NCI-H446 (cell line): ENCODE measurements at places on chromosomes 13 and 19.
A peak's percentile ranks its signal among the peaks of the same experiment; 100 is the strongest.

GRCh38 chr13:102854675-102855074, 8.8 kb downstream of the ERCC5 start:
- DNase-seq = no peak

DNA sequence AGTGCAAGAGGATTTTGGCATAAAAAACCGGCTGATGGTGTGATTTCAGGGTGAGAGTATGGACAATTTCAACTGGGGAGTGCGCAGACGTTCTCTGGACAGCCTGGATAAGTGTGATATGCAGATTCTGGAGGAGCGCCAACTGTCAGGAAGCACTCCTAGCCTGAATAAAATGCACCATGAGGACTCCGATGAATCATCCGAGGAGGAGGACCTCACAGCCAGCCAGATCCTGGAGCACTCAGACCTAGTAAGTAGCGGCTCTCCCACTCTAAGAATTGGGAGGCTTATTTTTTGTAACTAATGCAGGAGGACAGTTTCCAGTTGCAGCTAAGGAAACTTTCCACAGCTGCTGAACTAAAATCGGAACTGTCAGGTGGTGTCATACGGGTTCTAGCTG, 53.6 kb downstream of the ZAR1L start:
- peak; percentile 81 for DNase-seq

GRCh38 chr13:21517576-21517975, 58.5 kb upstream of the ZDHHC20 start:
- no peak for DNase-seq

- DNase-seq = no peak
These were observed at the start of gene UNC13A for GRCh38 chr19:17687857-17688784. UNC13A (minus strand) TSS chr19:17688354; CDS start chr19:17688199, 155 bp downstream.

DNA sequence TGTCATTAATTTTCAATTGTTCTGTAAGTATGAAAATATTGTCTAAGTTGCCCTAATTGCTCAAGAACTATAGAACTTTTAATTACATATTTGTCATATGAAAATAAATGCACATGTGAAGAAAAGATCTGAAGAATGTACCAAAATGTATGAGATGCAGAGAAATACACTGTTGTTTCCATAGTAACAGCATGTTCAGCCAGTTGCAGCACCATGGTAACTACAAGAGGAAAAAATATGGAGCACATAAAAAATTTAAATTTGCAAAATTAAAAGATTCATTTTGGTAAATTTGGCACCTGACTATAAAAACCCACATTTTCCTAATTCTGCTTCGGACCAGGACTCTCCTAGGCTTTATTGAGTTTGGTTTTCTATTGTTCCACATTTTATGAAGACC, 1170.0 kb upstream of the MIR17HG start:
- DNase-seq = no peak

GRCh38 chr13:112892426-112893206, 76.4 kb upstream of the MCF2L start:
- no peak for DNase-seq

DNA sequence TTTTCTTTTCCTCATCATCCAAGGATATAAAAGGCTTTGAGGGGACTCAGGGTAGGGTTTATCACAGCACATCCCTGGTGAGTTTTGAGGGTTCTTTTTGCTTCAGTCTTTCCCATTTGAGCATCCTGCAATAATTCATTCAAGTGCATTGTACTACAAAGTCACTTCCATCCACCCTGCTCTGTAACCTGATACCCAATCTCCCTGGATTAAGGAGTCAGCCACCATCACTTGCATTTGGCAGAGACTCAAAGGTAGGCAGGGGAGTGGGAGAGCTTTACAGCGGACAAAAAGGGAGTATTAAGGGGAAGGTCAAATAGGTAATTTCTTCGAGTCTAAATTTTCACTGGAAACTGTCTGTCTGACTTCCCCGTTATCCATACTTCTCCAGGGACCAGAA, 216.1 kb upstream of the TMTC4 start:
- no peak for DNase-seq

DNA sequence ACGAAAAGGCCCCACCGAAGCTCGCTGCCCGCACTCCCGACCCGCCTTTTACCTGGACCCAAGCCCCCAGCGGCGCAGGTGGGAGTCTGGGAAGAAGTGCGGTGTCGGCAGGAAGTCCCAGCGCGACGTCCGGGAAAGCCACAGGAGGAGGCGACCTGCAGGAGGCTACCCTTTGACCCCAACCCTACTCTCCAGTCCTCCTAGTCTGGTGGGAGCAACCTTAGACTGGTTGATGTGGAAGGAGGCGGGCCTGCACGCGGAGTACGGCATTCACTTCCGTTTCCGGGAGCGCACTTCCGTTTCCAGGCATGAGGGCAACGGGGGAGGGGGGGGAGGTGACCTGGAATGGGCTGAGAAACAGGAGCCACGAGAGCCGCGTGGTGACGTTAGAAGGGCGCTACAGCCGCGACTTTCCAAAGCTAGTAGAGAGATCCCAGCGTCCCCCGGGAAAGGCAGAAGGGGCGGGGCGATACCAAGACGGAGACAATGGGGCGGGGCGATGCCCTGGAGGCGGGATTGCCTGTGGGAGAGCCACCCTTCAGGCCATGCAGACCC, 28.5 kb downstream of the ZNF266 start:
- peak; percentile 29 for DNase-seq

- DNase-seq = no peak
These were observed 45.1 kb downstream of the ALOX5AP start for GRCh38 chr13:30780338-30780981.

DNA sequence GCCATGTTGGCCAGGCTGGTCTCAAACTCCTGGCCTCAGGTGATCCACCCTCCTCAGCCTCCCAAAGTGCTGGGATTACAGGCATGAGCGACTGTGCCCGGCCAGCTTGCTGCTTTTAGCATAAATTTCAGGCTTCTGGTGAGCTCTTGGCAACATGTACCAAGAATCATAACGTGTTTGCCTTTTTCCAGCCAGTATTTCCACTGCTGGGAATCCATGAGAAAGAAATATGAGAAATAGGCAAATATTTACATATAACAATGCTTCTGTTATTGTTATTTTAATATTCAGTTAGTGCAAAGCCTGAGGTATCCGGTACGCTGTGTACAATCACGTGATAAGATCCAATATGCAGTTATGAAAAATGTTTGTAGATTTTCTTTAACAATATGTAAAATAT, 29.2 kb upstream of the CERS4 start:
- DNase-seq = no peak

DNA sequence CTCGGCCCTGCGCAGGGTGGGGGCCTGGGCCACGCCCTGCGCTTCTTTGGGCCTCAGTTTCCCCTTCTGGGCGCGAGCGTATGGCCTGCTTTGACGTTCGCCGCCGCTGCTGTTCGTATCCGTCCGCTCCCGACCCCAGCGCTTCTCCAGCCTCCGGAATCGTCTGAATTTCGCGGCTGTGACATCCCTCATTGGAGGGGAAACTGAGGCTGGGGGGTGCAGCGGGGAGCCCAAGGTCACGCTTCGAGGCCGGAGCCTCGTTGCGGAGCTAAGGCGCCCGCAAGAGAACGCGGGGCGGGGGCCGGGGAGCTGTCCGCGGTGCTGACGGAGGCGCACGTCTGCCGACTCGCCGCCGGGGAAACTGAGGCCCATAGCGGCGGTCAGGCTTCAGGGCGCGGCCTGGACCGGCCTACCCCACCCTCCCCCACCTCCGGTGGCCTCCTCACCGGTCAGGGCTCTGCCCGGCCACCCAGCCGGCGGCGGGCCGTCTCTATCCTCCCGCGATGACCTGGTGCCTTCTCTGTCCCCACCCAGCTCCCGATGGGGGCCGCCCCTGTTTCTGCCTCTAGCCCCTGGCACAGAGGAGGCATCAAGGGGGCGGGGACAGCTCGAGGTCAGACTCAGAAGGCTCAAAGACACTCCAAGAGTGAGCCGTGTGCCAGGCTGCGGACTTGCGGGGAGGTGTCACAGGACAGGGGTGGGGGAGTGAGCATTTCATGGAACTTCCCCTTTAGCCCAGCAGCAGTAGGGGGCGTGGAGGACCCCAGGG, 3.0 kb upstream of the APC2 start:
- DNase-seq = peak; percentile 38

DNA sequence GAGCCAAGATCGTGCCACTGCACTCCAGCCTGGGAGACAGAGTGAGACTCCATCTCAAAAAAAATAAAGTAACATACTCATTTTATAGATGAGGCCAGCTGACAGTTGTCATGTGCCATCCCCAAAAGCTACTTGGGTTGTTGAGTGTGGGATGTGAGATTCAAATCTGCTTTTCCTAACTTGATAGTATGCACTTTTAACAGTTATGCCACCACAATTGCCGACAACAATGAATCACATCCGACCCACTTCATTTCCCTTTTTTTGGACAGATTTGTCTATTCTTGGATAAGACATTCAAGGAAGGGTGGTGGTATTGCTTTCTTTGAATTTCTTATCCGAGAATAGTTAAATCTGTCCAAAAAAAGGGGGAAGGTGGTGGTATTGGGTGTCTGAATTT, 16.3 kb upstream of the DNMT1 start:
- DNase-seq = no peak

- no peak for DNase-seq
These were observed 38.3 kb downstream of the ZIC2 start for GRCh38 chr13:100019780-100020356.

GRCh38 chr13:114111577-114111976, 20.8 kb downstream of the RASA3 start:
- no peak for DNase-seq

DNA sequence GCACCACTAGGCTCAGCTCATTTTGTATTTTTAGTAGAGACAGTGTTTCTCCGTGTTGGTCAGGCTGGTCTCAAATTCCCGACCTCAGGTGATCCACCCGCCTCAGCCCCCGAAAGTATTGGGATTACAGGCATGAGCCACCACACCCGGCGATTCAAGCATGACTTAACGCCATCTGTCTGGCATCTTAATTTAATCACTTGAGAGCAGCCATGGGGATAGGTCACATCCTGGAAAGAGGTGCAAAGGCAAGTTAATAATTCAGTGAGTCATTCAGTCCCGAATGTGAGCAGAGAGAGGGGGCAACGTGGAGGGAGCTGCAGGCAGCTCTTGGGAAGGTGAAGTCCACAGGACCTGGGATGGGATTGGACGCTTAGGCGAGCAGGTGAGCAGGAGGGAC, 31.7 kb upstream of the USP29 start:
- DNase-seq = no peak

- DNase-seq = peak; percentile 87
These were observed 3.7 kb downstream of the USHBP1 start for GRCh38 chr19:17260842-17261325.

DNA sequence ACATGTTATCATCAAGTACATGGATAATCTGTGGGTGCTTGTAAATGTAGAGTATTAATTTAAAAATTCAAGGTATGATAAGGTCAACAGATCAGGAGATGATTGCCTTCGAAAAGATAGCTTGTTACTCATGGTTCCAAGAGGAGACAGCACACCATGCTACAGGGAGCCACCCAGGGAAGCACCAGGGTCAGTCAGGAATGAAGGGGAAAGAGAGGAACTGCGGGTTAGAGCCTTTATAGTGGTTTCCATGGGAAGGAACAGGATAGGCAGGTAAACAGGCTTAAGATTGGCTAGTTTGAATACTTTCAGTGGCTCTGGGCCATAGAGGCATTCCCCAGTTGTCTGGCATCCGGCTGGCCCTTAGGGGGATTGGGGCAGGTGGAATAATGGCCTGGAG, 74.2 kb upstream of the SERTM1 start:
- no peak for DNase-seq

- DNase-seq = no peak
These were observed 289.4 kb upstream of the MIR17HG start for GRCh38 chr13:91058066-91058465.

DNA sequence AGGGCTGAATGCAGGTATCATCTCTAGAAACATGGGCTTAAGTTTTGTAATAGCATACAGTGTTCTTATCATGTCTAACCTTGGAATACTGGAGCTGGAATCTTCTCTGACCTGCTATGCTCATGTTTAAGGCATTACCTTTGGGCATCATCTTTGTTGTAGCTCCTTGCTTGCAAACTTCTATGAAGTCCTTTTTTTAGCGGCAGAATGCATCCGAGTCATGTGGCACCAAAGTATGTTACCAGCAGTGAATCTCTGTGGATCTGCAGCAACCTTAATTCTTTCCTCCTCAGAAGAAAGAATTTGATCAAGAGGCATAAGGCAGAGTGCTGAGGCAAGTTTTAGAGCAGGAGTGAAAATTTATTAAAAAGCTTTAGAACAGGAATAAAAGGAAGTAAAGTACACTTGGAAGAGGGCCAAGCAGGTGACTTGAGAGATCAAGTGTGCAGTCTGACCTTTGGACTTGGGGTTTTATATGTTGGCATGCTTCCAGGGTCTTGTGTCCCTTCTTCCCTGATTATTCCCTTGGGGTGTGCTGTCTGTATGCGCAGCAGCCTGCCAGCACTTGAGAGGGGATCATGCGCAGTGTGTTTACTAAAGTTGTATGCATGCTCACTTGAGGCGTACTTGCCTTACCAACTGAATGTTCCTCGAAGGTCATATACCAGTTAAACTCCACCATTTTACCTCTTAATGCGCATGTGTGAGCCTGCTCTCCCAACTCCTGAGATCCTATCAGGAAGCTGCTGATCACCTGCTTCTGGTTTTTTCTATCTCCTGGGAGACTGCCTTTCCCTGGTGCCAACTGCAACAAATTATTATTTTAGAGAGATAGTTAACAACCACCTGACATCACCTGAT, 115.5 kb downstream of the LACC1 start:
- DNase-seq = no peak

DNA sequence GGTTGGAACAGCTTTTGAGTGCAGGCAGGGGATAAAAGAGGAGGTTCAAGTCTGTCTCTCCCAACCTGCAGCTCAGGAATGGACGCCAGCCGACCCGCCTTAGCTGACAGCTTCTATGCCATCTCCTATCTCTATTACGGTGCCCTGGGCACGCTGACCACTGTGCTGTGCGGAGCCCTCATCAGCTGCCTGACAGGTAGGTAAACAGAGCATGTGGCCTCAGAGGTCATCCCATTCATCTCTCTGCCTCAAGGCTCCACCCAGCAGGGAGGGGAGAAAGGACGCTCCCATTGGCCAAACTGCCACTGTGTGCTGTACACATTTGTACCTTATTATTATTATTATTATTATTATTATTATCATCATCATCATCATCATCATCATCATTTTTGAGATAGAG, 16.5 kb downstream of the SLC5A5 start:
- no peak for DNase-seq

DNA sequence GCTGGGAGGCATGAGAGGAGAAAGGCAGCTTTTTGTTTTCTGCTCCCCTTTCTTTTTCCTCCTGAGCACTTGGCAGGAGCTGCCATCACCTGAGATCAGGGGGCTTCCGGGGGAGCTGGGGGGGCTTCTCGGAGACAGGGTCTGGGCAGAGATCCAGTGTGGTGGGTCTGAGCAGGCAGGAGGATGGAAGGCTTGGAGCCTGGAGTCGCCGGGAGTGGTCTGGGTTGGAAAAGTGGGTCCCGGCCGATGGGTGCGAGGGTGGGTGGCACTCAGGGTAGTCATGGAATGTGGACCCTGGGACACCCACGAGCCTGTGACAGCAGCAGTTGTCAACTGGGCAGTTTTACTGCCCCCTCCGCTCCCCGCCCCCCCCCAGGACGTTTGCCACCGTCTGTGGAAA, 2.2 kb upstream of the ADM5 start:
- DNase-seq = no peak
